ENCODE measurements at places on chromosomes 5 and 9.

GRCh38 chr9:105142406-105143135, 101.9 kb upstream of the SLC44A1 start:
- DNase-seq, result no peak

- DNase-seq, result no peak
Observed at GRCh38 chr9:87089506-87089905, 142.2 kb upstream of the GAS1 start.

DNA sequence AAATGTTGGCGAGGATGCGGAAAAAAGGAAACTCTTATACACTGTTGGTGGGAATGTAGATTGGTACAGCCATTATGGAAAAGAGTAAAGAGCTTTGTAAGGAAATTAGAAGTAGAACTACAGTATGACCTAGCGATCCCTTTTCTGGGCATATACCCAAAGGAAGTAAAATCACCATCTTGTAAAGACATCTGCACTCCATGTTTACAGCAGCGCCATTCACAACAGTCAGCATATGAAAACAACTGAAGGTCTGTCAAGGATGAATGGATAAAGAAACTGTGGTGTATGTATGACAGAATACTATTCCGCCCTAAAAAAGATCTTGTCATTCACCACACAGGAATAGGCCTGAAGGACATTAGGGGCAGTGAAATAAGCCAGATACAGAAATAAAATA, 27.7 kb upstream of the SLC25A51 start:
- DNase-seq, result no peak

GRCh38 chr5:109868737-109869136, 179.0 kb downstream of the MAN2A1 start:
- no peak for DNase-seq

GRCh38 chr5:173202266-173202875, 32.6 kb downstream of the NKX2-5 start:
- DNase-seq, result no peak

DNA sequence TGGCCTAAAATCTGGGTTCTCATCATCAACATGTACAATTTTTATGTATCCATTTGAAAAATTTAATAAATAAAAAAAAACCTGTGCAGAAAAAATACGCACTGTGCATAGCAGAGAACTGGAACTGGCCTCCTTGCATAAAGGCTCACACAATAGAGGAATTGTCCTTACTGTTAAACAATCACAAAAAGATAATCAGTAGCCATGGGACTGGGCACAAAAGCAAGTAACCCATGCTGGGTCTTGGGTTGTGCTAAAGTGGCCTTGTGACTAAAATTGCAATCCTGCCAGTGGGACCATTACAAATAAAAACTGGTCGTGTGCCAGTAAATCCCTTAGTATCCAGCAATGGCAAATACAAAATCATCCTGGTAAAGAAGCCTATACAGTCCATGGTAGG, 1646.6 kb downstream of the MAT2B start:
- DNase-seq, result no peak

DNA sequence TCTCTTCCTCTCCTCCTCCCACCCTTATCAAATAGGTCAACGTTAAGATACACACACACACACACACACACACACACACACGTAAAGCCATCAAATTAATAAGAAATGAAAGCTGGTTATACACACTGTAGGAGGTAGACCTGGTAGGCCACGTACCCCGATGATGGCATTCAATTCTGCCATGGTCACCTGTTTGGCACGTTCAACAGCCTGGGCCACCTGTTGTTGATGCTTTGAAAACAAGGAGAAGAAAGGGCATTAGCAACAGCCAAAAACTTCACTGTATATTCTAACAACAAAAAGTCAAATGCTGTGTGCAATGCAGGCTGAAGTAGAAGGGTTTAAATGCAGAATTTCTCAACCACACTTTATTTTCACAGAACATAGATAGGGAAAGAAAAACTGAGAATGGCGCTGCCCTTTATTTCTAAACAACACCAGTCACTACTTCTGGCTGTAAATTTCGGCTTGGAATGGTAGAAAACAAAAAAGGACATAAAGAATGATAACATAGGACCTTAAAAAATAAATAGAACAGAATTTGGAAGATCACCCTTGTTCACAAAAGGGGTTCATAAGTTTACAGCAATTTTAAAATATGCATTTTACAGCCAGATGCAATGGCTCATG, 37.2 kb downstream of the TLE1 start:
- no peak for DNase-seq

- no peak for DNase-seq
Observed at GRCh38 chr9:78010445-78010844, 21.2 kb downstream of the GNAQ start.

DNA sequence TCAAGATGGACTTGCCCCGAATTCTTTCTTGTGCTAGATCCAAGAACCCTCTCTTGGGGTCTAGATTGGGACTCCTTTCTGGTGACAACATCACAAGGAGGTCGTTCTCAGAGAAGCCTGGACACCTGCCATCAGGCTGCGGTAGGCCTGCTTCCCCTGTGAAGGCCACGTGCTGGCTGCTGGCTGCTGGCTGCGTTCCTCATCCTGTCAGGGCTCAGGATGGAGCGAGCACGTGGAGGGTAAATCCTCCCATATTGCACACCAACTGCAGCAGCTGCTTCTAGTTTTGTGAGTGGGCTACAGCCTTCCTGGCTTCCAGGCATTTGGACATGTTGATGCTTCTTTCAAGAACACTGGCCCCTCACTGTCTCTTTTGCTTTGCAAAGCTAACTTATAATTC, 95.6 kb downstream of the HSPA4 start:
- no peak for DNase-seq

DNA sequence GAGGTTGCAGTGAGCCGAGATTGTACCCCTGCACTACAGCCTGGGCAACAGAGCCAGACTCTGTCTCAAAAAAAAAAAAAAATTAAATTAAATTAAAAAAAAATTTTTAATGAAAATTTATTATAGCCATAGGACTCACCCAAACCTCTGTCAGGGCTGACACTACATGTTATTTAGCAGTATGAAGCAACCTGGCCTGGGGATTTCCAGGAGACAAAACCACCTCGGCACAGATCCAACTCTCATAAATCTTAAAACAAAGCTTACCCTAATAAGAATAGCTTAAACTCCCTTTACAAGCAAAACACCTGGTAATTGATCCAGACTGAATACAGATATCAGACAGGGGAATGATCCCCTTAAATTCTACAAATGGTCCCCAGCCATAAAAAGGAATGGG, 38.4 kb downstream of the PPP1R2B start:
- no peak for DNase-seq

DNA sequence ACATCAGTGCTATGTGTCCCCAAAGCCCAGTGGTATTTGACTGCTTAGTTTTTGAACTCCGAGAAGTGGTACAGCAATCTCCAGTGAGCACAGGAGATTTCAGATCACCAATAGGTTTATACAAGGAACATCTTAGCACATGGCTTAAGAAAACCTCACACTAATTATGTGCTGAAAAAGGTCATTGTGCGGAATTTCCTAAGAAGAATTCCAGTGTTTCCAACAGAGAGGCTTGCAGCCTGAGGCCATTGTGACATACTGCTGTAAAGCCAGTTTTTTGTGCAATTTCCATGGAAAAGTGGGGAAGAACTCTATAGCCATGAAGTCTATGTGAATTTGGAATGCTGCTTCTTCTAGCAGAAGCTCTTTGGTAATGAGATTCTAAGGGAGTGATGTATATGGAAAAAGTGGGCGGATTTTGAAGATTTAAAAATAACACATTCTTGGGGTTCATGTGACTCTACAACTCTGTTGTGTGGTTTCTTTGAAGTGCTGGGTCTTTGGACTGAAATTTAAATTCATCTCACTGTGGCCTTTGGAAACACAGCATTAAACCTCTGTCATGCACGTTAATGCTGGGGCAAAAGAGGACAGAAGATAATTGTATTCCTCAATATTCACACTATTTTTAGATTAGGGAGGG, 110.5 kb upstream of the CD180 start:
- no peak for DNase-seq

DNA sequence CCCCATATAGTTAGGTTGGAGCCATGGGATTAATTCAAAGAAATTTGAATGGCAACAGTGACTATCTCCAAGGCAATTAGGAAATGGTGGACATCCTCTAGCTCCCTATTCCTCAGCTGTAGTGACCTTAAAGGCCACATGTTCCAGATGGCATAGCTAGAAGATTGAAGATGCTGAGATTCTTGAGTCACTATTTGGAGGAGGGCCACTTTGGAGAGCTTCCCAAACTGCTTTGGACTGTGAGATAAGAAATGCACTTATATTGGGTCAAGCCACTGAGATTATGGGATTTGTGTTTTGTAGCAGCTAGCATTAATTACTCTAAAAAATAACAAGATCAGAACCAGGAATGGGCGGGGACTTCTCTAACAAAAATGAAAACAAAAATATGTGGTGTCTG, 636.2 kb upstream of the CCNG1 start:
- no peak for DNase-seq

DNA sequence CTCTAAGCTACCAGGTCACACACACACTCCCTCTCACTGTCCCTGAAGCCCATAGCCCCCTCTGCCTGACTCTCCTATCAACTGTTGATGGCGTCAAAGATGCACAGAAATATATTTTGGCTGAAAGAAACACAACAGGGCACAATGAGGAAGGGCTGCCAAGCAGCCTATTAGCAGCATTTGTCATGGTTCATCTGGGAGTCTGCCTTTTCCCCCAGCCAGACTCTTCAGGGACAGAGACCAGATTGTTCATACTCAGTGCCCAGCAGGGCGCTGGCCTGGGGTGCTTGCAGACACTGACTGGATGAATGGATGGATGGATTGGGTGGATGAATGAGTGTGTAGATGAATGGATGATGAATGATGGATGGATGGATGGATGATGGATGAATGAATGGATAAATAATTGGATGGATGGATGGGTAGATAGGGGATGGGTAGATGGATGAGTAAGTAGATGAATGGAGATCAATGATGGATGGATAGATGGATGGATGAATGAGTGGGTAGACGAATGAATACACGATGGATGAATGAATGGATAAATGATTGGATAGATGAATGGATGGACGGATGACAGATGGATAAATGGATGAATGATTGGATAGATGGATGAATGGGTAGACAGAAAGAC, 90.5 kb downstream of the ADAMTS2 start:
- no peak for DNase-seq

GRCh38 chr5:132010645-132010988, 841 bp downstream of the ACSL6 start:
- DNase-seq, result no peak

- DNase-seq, result no peak
Observed at GRCh38 chr9:91658513-91659105, 235.0 kb upstream of the NFIL3 start.

DNA sequence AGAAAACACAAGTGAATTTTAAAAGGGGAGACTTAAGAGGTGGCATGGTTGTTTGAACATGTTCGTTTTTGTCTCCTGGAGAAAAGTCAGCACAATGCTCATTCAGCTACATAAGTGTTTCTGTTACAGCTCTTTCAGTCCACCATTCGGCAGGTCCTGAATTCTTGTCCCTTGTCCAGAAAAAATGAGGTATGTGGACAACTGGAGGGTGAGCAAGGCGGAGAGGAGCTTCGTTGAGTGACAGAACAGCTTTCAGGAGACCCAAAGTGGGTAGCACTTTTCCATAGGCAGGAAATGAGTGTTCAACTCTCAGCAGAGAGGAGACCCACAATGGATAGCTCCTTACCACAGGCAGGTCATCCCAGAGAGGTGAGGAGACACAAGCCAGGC, 4.9 kb downstream of the PDCD1LG2 start:
- DNase-seq, result no peak

- DNase-seq, result no peak
Observed at GRCh38 chr5:143179126-143179740, 224.3 kb downstream of the NR3C1 start.

DNA sequence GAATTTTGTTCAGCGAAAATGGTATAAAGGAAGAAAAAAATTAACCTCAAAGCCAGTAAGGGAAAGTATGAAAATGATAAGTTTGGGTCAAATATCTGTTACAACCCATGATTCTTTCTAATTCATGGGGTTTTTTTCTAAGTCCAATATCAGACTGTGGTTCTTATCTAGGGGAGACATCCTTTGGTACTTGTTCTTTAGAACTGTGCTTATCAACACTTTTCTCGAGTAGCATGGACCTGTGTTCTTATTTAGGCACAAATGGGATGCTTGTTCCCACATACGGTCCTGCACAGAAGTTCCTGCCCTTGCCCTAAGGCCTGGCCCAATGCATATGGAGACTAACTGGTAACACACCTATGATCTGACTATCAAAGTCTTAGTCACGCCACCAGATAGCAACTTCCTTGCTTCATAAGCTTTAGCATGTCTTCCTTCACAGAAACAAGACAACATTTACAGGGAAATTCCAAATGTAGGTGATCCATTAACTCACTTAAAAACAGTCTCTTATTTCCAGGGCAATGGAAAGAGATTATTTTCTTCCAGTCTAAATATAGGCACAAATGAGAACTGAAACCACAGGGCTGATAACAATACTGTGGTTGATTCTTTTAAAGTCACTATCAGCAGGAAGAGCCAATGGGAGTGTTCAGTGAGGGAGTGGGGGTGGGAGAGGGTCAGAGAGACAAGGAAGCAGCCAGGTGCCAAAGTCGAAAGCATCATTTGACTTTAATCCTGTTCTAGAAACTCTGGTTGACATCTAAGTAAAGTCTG, 268.8 kb upstream of the ANKRD55 start:
- DNase-seq, result no peak

DNA sequence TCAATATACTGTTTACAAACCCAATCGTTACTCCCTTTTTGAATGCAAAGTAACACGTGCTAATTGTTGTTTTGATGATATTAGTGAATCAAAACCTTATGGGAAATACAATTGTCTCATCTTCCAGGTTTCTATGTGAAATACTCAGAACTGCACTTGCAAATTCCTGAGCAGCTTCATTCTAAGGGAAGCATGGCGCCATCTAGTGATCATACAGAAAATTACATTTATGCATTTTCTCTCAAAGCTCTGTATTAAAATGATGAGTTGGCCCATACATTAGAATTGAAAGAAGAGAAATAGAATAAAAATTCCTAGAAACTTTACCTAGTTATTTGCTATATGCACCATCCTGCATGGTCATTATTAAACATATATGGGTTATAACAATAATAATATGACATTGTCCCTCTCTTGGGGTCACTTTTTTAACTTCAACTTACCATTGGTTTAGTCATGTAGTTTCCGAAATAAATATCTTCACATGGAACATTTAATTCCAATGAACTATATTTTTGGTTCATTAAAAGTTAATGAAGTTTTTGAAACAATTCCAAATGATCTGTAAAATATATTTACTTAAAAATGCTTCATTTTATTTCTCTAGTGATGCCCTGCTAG, 220.0 kb downstream of the PDE4D start:
- DNase-seq, result no peak

DNA sequence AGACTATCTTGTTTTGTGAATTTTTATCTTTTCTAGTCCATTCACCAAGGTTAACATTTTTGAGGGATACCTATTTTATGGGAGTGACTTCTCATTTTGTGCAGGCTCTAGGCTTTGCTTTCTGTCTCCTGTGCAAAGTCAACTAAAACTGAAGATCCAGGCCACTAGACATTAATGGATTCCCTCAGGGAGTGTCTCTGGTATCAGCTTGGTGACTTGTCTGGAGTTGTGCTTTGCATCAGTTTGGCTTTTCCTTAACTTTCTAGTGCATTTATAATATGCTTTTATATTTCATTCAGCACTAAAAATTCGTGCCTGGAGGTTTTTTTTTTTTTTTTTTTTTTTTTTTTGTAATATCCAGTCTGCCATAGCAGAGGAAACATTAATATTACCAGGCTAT, 144.2 kb downstream of the YIPF5 start:
- DNase-seq, result no peak

All from mucosa of gallbladder (tissue), 1 donor.